ENCODE measurements at places on chromosomes 1 and 21.

DNA sequence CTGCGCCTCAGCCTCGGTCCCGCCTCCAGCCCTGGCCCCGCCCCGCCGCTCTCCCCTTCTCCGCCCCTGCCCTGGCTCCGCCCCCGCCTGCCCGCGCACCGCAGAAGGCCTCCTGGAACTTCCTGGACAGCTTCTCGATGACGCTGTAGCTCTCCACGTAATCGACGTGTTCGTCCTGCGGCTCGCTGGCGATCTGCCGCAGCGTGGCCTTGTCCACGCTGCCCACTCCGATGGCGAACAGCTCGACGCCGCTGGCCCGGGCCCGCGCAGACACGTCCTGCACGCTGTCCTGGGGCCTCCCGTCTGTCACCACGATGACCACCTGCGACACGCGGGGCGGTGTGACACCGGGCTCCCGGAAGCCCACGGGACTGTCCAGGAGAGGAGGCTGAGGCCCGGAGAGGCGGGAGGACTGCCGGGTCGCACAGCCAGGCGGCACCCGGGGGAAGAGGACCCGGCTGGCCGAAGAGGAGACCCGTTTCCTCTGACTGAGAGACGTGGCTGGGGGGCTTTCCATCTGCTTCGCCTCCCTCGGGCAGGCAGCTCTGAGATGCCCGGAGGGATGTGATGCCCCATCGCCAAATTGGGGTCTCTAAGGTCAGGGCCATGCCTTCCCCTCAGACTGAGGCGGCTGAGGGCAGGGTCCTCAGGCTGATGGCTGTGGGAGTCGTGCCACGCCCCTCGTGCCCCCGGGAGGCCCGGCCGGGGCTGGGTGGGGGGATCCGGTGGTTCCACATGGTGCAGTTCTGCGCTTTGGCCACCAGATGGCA is 4.6 kb downstream of the MATN1 start:
- no peaks in the 10 kb centered on the region for H3K27me3 ChIP-seq
- peaks cover 18% of the 10 kb centered on the region for H3K36me3 ChIP-seq
- peaks cover 18% of the 10 kb centered on the region for H3K4me1 ChIP-seq
- peak; percentile 83 for DNase-seq
- peak overlapping the region; percentile 95 for H3K27ac ChIP-seq
- peak overlapping the region; percentile 89 for H3K4me3 ChIP-seq

- H3K27ac ChIP-seq = no peak overlapping the region
These were observed 290.2 kb downstream of the KIF26B start for GRCh38 chr1:245444945-245445344.

DNA sequence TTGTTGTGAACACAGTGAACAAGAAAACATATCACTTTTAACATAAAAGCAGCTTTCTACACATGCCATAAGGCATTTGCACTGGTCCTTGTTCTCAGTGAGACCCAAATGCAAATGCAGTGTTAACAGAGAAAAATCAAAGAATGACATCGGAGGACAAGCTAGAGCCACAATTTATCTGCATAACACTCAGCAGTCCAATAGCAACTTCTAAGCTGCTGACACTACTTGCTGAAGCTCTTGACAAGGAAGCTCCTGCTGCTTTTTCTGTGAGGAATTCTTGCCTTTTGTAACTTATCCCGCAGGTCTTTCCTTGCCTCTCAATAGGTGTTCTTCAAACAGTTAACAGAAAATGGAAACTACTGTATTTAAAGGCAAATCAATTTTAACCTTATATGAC is 34.7 kb downstream of the USH2A start:
- DNase-seq = no peak
- no peaks in the 10 kb centered on the region for H3K4me1 ChIP-seq
- H3K4me3 ChIP-seq = no peak overlapping the region
- no peaks in the 10 kb centered on the region for H3K36me3 ChIP-seq
- H3K27me3 ChIP-seq = no peaks in the 10 kb centered on the region

GRCh38 chr21:37793660-37794059 is 122.6 kb downstream of the KCNJ6 start:
- H3K4me3 ChIP-seq = no peak overlapping the region
- H3K4me1 ChIP-seq = no peaks in the 10 kb centered on the region
- no peak for DNase-seq
- no peaks in the 10 kb centered on the region for H3K36me3 ChIP-seq

Data from central memory CD8-positive, alpha-beta T cell (primary cell).